ENCODE measurements at places on chromosomes 5 and 9.

GRCh38 chr9:128636024-128636390, 20.6 kb downstream of the DYNC2I2 start:
- DNase-seq = no peak

GRCh38 chr5:137566118-137566541, 67.0 kb upstream of the SPOCK1 start:
- DNase-seq = peak; percentile 53

- DNase-seq = peak; percentile 54
Measured at GRCh38 chr9:27129221-27129620, 20.2 kb downstream of the TEK start.

DNA sequence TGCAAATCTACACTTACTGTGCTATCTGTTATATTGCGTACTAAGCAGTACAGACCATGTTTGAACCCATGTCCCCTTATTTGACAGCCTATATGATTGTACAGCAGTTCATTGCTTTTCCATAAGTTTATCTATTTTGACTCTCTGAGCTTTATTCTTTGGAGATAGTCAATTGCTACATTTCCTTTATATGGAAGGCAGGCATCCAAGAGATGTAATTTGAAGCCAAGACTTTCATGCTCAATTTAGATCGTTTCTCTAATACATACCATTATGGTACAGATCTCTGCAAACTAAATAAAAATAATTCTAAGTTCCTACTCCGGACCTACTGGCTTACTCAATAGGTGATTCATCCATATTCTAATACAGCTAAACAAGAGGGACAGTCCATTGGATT, 424.8 kb downstream of the TMEM38B start:
- no peak for DNase-seq

DNA sequence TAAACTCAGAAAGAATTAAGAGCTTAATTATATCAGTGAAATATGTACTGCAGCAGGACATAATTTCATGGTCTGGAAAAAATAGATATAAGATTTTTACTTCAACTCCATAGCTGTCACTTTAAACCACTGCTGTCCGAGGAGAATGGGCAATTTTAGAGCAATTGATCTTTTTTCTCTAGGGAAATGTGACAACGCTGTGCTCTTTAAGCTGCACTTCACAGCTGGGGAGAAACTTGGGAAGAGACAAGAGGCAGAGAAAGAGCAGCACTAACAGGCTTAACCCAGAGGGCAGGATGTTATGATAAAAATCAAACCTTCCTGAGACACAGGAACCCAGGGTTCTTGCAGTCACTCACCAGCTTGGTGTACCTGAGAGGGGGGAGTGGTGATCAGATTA, 92.0 kb downstream of the SPOCK1 start:
- no peak for DNase-seq

DNA sequence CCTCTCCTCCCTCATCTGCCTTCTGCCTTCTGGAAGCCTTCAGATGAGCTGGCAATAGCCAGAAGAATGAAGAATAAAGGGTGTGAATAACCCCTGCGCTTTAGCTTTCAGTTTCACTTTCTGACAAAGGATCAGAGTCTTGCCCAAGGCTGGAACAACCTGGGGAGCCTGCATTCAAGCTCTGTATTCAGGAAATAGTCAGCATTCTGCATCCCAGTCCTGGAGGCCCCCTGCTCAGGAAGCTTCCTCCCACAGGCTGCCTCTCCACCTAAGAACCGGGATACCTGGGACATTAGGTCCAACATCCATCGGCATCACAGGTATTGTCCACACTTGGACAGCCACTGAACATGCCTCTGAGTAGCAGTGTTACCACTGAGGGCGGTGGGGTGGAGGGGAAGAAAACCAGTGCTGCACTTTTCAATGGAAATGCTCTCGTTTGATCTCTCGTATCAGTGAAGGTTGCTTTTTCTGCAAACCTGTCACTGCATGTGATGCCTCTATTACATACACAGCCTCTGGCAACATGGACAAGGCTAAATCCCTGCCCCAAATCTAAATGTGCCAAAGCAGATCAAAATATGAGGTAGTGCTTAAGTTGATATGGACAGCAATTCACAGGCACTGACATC, 39.8 kb upstream of the ACO1 start:
- peak; percentile 35 for DNase-seq

- DNase-seq = peak; percentile 87
Measured at GRCh38 chr5:143350751-143351602, 52.5 kb downstream of the NR3C1 start.

DNA sequence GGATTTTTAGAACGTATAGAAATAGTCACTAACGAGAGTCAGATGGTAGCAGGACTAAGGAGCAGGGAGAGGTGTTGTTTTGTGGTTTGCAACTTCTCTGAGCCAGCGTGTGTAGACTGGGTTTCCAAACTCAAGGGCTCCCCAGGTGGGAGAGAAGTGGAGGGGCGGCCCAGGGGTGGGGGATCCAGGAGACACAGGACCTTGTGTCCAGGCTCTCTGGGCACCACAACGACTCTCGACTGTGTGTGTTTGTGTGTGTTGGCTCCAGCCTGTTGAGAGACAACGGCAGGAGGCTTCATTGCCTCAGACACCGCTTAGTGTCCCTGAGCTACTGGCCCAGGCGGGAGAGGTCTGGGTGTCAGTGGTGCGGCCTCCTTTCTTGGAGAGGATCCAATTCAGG, 934 bp upstream of the FCN1 start:
- DNase-seq = no peak

DNA sequence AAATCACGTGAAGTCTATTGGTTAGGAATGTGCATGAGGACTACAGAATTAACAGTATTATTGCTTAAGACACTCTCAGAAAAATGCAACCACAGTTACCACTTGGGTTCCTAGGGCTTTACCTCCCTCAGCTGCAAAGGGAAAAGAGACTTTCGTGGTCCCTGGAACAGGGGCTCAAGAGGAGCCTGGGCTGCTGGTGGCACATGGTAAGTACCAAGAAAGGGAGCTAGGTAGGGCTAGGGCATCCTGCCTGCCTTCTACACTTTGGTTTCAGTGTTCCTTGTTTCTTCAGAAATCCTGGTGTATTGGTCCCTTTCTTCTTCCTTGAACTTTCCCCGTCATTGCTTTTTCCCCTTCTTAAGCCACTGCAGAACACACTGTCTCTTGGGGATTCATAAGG, 7.3 kb upstream of the VCAN start:
- no peak for DNase-seq

GRCh38 chr5:65105301-65105700, 336.6 kb downstream of the CWC27 start:
- DNase-seq = no peak

DNA sequence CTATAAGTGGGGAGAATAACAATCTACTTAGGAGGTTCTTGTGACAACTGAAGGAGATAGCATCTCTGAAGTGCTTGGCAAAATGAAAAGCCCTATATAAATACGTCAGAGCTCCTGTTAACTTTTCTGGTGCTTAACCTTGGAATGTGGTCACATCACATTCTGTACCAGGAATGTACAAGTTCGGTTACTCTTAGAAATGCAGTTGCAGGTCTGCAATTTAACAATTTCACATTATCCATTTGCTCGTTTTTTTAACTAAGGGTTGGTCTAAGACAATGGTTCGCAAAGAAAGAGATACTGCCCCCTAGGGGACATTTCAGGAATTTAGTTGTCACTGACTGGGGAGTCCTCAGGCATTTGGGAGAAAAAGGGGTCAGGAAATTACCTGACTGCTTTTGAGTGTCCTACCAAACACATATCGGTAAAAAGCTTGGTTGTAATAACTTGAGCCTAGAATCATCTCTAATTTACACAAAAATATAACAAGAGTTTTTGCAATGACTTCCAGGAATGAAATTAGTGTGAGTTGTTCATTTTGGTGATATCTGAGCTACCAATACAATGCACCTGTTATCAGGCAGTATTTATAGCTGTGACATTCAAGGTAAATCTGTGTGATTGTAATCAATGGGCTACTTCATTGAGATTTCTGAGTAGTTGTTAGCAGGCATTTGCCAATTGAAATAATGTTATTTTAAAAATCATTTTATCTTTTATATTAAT, 5.4 kb upstream of the HBEGF start:
- DNase-seq = peak; percentile 82

DNA sequence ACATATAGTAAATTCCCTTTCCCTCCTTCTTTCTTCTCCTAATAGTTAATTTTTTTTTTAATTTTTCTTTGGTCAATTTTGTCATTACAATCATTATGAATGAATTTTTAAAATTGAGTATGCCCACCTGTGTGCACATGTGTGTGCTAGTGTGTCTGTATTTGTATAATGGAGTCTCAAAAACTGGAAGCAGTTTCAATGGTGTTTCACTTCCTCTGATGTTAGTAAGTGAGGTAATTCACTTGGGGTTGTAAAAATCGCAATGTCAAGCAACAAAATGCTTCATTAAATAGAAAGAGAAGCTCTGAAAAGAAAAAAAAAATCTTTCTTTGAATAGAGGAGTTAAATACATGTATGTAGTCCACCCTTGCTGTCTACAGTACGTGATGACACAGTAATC, 1467.6 kb upstream of the NUDT12 start:
- no peak for DNase-seq

DNA sequence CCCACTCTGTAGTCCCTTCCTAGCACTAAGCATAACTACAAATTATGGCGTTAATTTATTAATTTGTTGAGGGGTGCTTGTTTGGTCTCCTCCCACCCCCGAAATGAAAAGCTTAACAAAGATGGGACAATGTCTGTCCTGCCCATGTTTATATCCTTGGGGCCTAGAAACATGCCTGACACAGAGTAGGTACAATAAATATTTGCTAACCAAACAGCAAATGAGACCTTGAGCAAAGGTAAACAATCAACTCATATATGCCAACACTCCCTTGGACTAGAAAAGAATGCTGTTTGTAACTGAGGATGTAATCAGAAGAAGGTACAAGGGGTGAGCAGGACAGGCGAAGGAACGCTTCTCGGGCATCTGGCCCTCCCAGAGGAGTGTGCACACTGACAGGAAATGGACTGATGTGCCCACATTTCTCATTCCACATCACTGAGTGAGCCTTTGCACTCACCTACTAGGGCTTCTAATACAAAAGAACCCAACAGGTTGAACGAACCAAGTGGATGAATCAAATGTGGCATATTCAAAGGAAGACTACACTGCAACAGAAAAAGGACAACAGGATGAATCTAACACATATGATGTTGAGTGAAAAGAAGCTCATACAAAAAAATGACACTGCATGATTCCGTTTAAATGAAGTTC, 66.8 kb downstream of the MED27 start:
- no peak for DNase-seq

DNA sequence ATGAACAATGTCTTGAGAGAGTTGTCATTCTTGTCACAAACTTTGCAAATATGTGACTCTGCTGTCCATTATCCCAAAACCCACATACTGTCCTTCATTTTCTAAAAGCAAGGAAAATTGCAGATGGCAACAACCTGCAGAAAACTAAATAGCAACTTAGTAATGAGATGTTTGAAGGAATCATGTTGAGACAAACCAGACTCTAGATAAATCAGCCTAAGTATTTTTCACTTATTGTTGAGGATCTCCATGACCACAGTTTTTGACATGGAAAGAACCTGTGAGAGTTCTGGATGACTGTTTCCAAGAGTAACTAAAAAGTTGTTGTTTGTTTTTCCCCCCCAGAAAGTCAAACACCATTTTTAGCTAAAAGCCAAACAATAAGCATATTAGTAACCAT, 535.2 kb upstream of the ZNF608 start:
- no peak for DNase-seq

DNA sequence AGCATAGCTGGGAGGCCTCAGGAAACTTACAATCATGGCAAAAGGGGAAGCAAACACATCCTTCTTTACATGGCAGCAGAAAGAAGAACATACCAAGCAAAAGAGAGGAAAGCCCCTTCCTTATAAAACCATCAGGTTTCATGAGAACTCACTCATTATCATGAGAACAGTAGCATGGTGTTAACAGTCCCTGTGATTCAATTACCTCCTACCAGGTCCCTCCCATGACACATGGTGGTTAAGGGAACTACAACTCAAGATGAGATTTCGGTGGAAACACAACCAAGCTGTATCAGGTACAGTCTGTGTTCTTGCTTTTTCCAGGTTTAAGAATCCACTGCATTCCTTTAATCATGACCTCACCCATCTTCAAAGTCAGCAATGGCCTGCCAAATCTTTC, 514.2 kb downstream of the KCTD16 start:
- no peak for DNase-seq

GRCh38 chr5:92890841-92891244, 690.2 kb downstream of the NR2F1-AS1 start:
- peak; percentile 50 for DNase-seq

DNA sequence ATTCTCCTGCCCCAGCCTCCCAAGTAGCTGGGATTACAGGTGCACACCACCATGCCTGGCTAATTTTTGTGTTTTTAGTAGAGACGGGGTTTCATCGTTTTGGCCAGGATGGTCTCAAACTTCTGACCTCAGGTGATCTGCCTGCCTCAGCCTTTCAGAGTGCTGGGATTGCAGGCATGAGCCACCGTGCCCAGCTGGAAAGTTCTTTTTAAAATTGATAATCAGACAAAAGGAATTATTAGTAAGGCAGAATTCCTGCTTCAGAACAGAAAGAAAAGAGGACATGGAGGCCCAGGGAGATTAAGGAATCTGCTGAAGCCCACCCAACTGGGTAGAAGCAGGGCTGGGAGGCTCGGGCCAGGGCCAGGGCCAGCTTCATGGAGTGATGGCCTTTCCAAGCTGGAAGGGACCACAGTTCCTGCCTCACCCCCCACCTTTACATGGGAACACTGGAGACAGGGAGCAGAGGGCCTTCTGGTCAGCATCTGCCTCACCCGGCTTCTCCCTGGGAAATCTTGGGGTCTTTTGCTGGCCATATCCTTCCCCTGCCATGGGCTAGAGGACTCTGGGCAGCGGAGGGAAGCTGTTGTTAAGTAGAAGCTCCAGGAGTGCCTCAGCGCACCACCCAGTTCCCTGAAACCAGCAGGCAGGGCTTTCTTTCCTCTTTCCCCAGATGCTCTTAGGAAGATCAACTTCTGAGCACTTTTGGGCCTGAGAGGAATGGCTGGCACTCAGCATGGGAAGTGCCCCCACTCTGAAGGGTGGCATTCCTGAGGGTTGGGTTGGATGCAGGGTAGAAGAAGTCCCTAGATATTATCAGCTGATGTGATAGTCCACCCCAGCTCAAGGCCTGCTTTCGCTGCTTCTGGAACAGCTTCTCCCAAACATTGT, 70.1 kb downstream of the RGS3 start:
- no peak for DNase-seq

DNA sequence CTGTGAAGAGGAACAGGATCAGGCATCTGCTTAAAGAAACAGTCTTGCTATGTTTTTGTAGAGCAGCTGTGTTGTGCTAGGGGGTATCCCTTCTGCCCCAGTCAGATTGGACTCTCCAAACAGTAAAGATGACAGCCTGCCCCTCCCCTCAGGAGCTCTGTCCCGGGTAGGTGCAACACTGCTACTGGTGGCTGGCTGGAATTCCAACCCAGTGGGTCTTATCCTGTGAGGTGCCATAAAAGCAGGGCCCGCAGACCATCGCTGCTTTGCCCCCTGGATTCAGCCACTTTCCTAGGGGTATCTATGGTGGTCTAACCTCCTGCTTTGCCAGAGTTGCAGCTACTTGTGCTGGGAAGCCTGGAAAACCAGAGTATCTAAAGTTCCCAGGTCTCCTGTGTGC, 114.6 kb upstream of the PPP1R2B start:
- no peak for DNase-seq

DNA sequence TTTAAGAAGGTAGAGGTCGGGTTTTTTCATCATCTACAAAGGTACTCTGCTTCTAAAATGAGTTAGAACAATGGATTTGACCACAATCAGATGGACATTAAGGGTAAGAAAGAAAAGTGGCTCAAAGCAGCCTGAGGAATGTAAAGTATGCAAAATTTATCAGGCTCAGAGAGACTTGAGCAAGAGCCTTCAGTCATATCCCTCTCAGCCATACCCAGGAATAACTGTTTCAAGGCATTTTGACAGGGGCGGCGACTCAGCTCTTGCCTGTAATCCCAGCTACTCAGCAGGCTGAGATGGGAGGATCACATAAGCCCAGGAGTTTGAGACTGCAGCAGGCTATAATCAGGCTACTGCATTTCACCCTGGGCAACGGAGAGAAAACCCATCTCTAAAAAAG, 38.8 kb upstream of the ANXA2R start:
- DNase-seq = peak; percentile 87
